ENCODE measurements at places on chromosomes 7 and 10. TPM values are rescaled to one million over a fixed set of nuclear protein-coding genes. Genes with fewer than 3 reads are reported as not detected.
A peak's percentile ranks its signal among the peaks of the same experiment; 100 is the strongest.

Gene AOAH
- 42.6 TPM for total RNA-seq

GRCh38 chr7:16504019-16504418 is 22.6 kb upstream of the LRRC72 start:
- DNase-seq = peak; percentile 74

- DNase-seq = no peak
Observed at GRCh38 chr7:138214926-138215325, 138.7 kb downstream of the AKR1D1 start.

DNA sequence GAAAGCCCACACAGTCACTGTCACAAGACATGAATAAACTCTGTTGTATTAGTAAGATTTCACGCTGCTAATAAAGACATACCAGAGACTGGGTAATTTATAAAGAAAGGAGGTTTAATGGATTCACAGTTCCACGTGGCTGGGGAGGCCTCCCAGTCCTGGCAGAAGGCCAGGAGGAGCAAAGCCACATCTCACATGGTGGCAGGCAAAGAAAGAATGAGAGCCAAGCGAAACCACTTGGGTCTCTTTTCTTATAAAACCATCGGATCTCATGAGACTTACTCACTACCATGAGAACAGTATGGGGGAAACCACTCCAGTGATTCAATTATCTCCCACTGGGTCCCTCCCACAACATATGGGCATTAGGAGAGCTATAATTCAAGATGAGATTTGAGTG is 110.2 kb downstream of the ST8SIA6 start:
- DNase-seq = peak; percentile 21

- no peak for DNase-seq
Observed at GRCh38 chr10:86255405-86256251, 111.0 kb downstream of the GRID1 start.

DNA sequence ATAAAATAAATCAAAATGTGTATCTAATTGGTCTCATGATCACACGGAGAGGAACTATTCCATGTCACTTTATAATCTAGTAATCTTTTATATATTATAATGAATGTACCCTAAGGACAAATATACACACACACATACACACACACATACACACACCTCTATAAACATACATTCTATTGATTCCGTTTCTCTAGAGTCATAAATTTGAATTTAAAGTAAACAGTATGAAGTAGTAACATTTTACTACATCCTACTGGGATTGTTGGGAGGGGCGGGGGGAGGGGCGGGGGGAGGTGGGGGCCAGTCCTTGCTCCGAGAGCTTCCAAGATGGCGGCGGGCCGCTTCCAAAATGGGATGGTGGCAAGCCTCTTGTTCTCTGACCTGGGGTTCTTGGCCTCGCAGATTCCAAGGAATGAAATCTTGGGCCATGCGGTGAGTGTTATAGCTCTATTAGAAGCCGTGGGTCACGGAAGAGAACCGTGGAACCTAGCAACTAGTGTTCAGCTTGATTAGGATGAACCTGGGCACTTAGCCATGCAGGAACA is 143.2 kb downstream of the REEP3 start:
- no peak for DNase-seq

Gene INA
- 0.46 TPM for total RNA-seq

GRCh38 chr7:126119981-126120380 is 1132.8 kb downstream of the GRM8 start:
- DNase-seq = no peak

DNA sequence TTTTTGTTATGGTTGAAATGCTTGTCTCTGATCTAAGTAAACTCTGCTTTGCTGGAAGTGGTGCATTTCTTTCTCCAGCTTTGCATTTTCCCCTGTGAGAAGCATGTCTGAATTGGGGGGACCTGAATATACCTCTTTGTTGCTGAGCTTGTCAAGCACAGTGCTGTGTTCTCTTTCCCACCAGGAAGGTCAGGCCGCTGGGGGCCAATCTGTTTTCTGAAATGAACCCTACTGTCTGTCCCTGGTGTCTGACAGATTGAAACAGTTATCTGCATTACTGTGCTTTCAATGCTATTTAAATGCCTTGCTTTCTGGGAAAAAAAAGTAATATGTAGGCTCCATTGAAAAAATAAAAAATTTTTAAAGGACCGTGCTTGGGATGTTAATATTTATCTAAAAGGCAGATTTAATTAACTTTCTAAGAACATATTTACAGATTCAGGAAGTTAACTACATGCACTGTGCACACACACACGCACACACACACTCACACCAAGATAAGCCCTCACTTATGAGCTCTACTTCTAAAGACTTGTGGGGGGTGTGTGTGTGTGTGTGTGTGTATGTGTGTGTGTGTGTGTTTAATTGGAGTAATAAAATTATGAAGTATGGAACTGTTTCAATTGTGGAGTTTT is 127.0 kb upstream of the FZD1 start:
- DNase-seq = no peak

DNA sequence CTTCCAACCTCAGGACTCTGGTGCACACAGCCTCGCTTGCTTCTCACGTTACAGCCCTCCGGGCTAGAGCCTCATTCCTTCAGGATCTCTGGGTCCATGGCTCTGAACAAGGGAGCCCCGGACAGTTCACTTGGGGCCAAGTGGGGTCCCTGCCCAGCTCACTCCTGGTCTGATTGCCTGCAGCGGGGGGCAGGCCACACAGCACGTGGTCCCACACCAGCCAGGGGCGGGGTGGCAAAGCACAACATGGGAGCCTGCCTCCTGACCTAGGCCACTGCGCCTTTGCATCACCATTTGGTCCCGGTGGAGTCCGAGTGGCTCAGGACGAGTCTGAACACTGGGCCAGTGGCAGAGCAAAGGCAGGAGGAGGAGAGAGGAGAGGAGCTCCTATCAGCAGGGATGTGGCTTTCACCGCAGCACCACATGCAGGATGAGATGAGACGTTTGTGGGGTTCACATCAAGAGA is 13.4 kb upstream of the CRYGN start:
- no peak for DNase-seq

GRCh38 chr7:152702-153391 is 39.5 kb upstream of the FAM20C start:
- no peak for DNase-seq

- no peak for DNase-seq
Observed at GRCh38 chr10:22103701-22104470, 100.4 kb upstream of the DNAJC1 start.

DNA sequence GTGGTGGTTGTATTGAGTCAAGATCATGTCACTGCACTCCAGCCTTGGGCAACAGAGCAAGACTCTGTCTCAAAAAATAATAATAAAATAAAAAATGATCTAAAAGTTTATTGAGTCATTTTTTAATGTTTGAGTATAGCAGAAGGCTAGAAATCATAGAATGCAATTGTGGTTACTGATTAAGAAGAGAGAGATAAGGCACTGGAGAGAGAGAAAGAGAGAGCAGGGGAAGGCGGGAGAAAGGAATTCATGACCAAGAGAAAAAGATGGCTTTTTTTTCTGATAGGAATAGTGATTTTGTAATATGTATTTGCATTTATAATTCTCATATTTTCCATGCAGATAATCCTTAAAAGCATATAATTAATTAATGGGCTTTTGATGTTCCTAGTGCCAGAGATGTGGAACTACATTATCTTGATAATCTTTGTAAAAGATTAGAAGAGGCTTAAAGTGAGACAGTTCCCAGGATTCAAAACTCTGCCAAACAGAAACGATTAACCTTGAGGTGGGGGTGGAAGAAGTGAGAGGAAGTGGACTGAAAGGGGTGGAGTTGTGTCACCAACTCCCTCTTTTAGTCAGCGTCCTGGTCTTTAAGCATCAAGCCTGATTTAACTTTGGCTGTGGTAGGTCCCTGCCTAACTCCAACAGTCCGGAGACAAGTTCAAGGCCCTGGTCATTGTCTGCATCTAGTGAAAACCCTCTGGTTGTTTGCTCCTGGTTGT is 76.2 kb downstream of the CHN2 start:
- DNase-seq = peak; percentile 73

Gene MAGI2
- total RNA-seq = 0.06 TPM

- DNase-seq = no peak
Observed at GRCh38 chr7:92735707-92736106, 100.7 kb downstream of the CDK6 start.

Gene USP6NL
- 10.2 TPM for total RNA-seq

- no peak for DNase-seq
Observed at GRCh38 chr7:713488-714230, 12.8 kb upstream of the DNAAF5 start.

GRCh38 chr10:132847416-132847777 is 61.5 kb upstream of the NKX6-2 start:
- DNase-seq = no peak

DNA sequence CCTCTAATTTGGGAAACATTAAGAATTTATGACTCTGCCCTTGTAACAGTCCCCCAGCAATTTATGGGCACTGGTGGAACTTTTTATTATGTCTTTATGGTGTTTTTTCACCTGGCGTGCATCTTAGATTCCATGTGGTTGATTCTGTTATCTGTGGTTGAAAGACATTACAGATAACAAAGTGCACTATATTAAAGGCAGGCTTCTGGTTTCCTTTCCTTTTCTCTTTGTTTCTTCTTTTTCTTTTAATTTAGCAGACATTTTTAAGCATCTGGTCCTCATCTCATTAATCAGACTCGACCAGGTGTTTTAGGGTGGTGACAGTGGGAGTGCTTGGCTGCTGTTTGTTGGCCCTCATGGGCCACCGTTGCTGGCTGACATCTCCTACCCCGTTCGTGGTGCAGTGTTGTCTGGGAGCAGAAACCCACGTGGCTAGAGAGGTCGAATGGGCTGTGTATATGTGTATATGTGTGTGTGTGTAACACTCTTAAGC is 77.4 kb downstream of the LRMDA start:
- peak; percentile 77 for DNase-seq

DNA sequence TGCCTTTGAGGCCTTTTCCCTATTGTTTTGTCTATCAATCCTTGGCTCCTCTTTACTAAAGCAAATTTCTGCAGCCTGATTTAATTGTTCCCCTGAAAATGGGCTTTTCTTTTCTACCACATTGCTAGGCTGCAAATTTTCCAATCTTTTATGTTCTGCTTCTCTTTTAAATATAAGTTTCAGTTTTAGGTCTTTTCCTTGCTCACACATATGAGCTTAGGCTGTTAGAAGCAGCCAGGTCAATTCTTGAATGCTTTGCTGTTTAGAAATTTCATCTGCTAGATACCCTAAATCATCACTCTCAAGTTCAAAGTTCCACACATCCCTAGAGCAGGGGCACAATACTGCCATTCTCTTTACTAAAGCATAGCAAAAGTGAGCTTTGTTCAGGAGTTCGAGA is 159.6 kb downstream of the ARL4A start:
- no peak for DNase-seq

Measured in Daoy (cell line).